ENCODE measurements at places on chromosomes 16 and 17.

GRCh38 chr16:19497176-19497575 lies 24.7 kb downstream of the GDE1 start:
- DNase-seq: no peak

- DNase-seq: no peak
Observed at GRCh38 chr16:81696166-81696960, 82.7 kb upstream of the PLCG2 start.

GRCh38 chr17:1011760-1012735 lies 15.1 kb downstream of the TIMM22 start:
- DNase-seq: no peak

DNA sequence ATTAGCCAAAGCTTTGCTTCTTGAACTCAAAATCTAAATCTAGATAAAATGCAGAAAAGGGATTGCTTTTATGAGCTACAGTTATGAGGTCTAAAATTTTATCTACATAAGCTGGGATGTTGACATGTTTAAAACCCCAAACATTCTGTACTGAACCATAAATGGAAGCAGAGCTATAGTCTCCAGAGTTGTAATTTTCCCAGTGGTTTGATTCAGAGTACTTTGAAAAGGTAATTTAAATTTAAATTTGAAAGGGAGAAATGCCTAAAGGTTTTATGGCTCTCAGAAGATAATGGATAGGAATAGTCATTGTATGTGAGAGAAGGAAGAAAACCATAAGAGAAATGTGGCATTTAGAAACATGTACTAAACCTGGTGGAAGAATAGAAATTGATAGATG lies 163.2 kb downstream of the PPM1E start:
- no peak for DNase-seq

- peak; percentile 67 for DNase-seq
Observed at GRCh38 chr16:1125471-1125870, 27.4 kb upstream of the CACNA1H start.

GRCh38 chr16:55703003-55704001 lies 47.5 kb downstream of the SLC6A2 start:
- peak; percentile 47 for DNase-seq

DNA sequence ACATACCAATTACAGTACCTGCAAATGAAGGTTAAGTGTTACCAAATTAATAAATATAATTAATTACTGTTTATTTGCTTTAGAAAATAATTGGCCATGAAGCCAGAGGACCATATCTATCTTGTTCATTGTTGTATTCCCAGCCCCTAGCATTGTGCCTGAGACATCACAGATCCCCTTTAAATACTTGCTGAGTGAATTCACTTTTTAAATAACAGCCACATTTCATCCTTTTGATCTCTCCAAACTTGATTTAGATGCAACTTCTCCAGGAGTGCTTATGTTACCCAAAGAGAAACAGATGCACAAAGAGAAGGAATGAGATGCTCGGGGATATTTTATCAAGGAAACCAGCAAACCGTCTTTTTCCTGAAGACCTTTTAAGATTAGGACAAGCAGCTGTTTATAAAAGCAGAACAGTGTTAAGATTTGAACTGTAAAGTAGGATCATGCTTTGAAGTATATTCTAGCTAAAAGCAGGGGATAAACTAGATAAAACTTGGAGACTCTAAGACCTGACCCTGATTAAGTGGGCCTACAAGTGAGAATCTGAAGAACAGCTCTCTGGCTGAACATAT lies 66.3 kb downstream of the CHD9 start:
- DNase-seq: no peak

GRCh38 chr17:72760368-72760767 lies 332.1 kb downstream of the SLC39A11 start:
- no peak for DNase-seq

DNA sequence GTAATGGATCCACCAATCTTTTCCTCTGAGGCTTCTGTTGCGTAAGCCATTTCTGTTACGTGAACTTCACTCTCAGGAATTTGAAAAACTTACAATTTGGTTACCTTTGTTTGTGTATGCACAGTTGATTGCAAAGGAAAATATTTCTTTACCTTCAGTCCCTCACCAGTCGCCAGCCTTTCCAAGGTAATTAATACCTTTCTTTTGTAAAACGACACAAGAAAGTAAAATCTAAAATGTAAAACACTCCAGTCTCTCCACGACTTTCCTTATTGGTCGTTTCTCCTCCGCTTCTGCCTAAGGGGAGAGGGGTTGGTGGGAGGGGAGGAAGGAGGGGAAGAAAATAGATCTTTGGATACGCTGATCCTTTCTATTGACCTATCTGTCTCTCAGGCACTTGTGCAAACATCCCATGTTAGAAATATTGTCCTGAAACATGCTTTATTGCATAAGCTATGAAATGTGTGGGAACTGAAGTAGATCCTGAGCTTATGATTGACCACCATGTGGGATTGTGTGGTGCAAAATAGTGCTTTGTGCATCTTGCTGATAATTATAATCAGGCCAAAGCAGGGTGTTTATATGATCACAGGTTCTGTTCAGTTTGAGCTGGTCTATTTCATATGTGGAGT lies 32.4 kb upstream of the EFCAB13 start:
- DNase-seq: no peak

Measured in mucosa of gallbladder (tissue), 1 donor.